ENCODE measurements at places on chromosomes 5 and 9. TPM values are rescaled to one million over a fixed set of nuclear protein-coding genes. Genes with fewer than 3 reads are reported as not detected.

KIF12 gene
- not detected for total RNA-seq

PRDM9 gene
- not detected for total RNA-seq

RALGDS gene
- total RNA-seq = 43.2 TPM

PCDHB7 gene
- total RNA-seq = not detected

GRCh38 chr5:61362796-61363368, 30.8 kb downstream of the ZSWIM6 start:
- no peak for DNase-seq

DNA sequence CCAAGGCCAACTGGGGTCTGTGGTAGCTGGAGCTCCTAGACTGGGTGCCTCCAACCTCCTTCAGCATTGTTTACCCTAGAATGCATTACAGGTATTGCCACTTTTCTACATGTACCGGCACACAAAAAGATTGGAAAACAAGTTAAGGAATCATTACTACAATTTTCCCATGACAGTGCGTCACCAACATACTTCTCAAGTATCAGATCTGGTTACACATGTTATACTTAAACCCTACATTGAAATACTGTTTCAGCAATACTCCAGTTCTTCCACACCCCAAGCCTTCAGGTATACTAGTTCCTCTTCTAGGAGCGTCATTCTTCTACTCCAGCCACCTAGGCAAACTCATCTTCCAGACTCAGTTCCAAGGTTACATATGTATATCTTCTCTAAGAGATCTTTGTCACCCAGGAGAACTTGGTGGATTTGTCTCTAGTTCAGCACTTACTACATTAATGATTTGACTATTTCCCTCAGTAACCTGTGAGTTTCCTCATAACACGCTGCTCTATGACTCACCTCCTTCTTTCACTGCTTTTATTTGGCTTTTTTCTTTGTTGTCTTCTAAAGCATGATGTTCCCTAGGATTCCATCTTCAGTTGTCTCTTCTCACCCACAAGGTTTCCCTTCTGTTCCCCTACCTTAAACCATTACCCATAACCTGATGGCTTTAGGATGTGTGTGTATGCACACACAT, 217.0 kb downstream of the AP3B1 start:
- DNase-seq = no peak

- no peak for DNase-seq
Observed at GRCh38 chr5:94815313-94816039, 197.0 kb downstream of the SLF1 start.

GRCh38 chr9:73038089-73038509, 85.2 kb upstream of the ALDH1A1 start:
- DNase-seq = no peak
